WTC11 (cell line): ENCODE measurements at places on chromosomes 7 and 10.
A peak's percentile ranks its signal among the peaks of the same experiment; 100 is the strongest.

- no peaks in the 10 kb centered on the region for H3K36me3 ChIP-seq
- no peak for DNase-seq
- peaks cover 6% of the 10 kb centered on the region for H3K4me1 ChIP-seq
- no peak overlapping the region for H3K4me3 ChIP-seq
- no peaks in the 10 kb centered on the region for H3K27me3 ChIP-seq
Measured at GRCh38 chr10:60464659-60465058, 75.0 kb upstream of the ANK3 start.

DNA sequence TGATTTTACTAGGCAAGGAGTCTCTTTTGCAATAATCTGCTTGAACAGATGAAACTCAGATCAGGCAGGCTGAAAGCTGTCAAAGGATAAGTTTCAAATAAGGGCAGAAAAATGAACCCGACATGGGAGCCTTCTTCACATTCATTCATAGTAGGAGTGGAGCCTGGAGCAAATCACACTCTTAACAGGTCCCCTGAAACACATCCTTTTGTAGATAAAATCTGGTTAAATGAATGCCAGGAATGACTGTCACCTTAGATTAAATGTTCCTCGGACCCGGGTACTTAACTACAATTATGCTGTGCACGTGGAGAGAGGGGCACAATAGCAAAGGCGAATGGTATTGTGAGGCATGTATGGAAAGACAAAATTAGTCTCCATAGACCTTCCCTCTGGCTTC, 344.7 kb upstream of the LRGUK start:
- no peak overlapping the region for H3K4me3 ChIP-seq
- H3K27me3 ChIP-seq = no peaks in the 10 kb centered on the region
- no peak overlapping the region for H3K27ac ChIP-seq
- no peaks in the 10 kb centered on the region for H3K4me1 ChIP-seq

- H3K4me3 ChIP-seq = no peak overlapping the region
- H3K27me3 ChIP-seq = peaks cover 94% of the 10 kb centered on the region
- H3K36me3 ChIP-seq = no peaks in the 10 kb centered on the region
- no peak for DNase-seq
- peaks cover 22% of the 10 kb centered on the region for H3K4me1 ChIP-seq
- H3K27ac ChIP-seq = no peak overlapping the region
Measured at GRCh38 chr10:85491652-85492051, 874.9 kb downstream of the GRID1 start.

- no peak for DNase-seq
- H3K36me3 ChIP-seq = peaks cover 58% of the 10 kb centered on the region
- peak overlapping the region; percentile 92 for H3K27ac ChIP-seq
- peak overlapping the region; percentile 43 for H3K4me3 ChIP-seq
- H3K27me3 ChIP-seq = no peaks in the 10 kb centered on the region
- H3K4me1 ChIP-seq = peaks cover 78% of the 10 kb centered on the region
Measured at GRCh38 chr10:63206997-63207811, 74.1 kb downstream of the NRBF2 start.
